Stimulated activated CD8-positive, alpha-beta memory T cell treated with anti-CD3 and anti-CD28 coated beads, Interleukin-7, amount 100 ng/mL, for 1 hour (primary cell): ENCODE measurements at places on chromosomes 12 and 14.

GRCh38 chr12:75479963-75480461, 543 bp upstream of the GLIPR1 start:
- DNase-seq, result no peak

DNA sequence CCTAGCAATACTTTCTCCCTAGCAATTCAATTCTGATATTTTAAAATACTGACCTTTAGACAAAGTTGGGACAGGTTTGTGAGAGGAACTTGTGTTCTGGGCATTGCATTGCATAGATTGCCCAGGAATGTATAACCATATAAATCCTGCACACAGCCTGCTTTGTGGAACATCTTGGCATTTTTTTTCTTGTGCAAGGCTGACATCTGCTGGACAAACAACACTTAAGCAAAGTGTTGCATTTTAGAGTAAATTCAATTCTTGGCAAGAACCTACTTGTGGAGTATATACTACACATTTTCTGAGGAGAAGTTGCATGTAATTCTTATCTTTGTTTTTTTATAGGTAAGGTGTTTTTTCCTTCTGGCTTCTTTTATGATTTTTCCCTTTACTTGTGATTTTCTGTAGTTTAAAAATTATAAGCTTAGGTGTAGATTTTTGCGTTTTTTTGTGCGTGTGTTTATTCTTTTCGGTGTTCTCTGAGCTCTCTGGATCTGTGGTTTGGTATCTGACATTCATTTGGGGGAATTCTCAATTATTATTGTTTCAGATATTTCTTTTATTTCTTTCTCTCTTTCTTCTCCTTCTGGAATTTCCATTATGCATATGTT, 26.4 kb downstream of the TESPA1 start:
- peak; percentile 17 for DNase-seq

DNA sequence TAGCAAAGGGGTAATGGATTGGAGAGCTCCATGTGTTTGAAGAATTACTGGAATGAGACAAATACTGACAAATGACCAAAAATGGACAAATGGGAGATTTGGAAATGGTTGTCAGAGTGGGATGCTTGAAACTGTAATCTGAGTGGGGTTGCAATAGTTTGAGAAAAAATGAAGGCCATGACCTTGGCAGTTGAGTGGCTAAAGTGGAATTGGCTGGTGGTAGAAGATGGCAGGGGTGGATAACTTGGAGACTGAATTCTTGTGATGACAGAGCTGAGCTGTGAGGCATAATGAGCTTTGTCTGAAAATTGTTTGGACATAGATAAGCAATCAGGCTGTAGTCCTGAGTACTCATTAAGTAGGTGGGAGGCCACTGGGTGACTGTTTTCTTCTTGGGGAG, 222.5 kb upstream of the PRICKLE1 start:
- DNase-seq, result no peak

DNA sequence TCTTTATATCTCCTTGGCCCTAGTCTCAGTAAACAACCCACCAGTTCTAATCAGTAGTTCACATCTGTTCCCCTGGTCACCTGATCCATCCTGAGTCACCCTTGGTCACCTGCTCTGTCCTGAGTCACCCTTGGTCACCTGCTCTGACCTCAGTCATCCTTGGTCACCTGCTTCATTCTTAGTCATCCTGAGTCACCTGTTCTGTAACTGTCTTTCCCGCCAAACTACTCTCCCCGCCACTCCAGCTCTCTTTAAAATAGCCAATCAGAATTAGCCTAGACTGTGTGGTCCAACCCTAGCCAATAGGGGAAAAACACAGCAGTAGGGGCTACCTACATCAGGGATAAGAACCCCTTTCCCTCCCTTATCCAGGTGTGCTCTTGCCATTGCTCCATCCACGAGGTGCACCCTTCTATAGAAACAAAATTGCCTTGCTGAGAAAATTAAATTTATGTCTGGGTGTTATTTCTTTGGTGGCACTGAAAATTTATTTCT, 245.4 kb upstream of the DIO3 start:
- DNase-seq, result no peak

DNA sequence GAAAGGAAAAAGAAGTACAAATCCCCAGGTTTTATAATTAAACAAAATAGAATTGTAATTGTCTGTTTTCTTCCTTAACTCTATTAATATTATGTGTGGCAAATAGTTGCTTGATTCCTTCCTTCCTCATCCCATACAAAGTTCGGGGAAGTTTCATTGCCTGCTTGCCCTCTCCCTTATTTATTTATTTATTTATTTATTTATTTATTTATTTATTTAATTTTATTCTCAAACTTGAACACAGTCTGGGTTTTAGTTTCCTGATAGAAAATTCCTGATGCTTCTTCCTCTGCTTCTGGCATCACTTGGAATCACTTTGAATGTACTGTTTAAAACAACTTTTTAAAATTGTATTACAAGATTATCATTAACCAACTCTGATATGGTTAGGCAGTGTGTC, 145.8 kb upstream of the SOX5 start:
- no peak for DNase-seq

DNA sequence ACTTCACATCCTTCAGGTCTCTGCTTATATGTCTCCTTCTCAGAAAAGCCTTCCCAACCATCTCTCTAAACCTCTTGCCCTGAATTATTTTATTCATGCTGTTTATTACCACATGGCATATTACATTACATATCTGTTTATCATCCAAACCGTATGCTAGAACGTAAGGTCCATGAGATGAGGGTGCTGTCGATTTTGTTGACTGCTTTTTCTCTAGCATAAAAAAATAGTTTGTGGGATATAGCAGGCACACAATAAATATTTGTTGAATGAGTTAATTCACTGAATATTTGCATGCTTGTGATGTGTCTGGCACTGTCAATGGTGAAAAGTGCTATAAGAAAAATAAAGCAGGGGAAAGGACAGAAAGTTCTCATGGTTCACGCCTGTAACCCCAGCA, 22.9 kb downstream of the SAMD4A start:
- DNase-seq, result no peak

GRCh38 chr14:73264080-73264884, 27.0 kb downstream of the PAPLN start:
- no peak for DNase-seq

- no peak for DNase-seq
These were observed 19.5 kb upstream of the GAS2L3 start for GRCh38 chr12:100553936-100554335.

- DNase-seq, result no peak
These were observed 115.6 kb downstream of the NEDD1 start for GRCh38 chr12:97022536-97023230.

DNA sequence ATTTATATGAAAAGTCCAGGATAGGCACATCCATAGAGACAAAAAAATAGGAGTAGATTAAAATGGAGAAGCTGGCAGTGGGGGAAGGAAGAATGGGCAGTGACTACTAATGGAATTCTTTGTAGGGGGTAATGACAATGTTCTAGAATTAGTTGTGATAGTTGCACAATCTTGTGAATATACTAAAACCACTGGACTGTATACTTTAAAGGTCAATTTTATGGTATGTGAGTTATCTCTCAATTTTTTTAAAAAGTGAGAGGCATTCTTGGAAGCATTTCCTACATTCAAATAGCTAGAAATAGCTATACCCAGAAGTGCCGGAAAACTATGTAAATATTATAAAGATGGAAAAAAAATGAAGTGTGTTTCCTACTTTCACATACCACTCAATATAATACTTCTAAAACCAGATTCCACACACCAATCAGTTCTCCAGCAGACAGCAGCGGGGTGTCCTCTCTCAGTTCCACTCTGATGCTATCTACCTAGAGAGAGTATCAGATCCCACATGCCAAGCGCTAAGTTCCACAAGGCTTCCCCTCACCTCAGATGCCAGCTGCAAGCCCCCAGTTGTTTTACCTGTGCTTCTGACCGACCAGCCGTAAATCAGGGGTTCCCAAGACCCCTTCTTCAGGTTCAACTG, 41.7 kb upstream of the NID2 start:
- no peak for DNase-seq

DNA sequence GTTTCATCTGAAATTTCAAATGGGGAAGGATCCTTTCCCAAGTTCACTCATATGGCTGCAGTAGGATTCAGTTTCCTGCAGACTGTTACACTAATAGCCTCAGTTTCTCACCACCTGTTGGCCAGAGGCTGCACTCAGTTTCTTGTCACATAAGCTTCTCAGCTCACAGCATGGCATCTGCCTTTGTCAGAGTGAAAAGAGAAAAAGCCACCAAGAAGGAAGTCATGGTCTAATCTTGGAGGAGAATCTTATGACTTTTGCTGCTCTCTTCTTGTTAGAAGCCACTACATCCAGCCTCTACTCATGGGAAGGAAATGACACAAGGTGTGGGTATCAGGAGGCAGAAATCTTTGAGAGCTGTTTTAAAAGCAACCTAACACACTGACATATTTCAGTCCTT, 39.4 kb upstream of the BTG1 start:
- no peak for DNase-seq

DNA sequence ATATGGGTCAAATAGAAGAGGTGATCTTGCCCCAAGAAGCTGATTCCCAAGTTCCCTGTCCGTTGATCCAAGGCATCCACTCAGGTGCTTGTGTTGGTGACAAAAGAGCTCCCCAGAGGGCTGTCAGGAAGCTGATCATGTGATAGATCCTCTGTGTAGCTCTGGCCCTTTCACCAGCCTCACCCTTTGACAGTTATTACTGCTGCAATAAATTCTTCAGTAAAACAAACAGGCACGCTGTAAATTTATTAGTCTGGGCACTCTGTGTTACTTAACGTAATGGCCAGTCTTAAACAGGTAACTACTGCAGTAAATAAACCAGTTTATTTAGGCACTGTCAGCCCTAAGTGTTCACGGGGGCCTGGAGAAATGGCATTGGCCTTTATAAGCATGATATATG, 473.9 kb downstream of the BCL11B start:
- DNase-seq, result no peak

DNA sequence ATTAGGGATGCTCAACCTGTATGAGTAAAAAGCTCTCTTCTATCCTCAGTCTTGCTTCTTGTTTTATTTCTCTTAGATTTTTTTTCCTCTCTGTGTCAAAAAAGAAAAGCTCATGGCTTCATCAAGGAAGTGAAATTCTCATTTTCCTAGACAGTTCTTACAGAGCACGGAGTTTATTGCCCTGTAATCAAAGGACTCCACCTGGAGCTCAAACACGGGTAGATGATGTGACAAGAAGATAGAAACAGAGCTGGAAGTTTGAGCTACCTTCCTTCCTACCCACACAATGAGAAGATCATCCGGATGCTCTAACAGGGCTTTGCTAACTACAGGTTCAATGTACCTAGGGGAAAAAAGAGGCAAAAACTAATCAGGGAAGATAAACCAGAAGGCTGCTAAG, 564.8 kb downstream of the MED13L start:
- no peak for DNase-seq

GRCh38 chr14:60566101-60566500, 57.2 kb downstream of the SIX6 start:
- DNase-seq, result no peak

GRCh38 chr12:72509891-72510290, 237.7 kb downstream of the TRHDE start:
- DNase-seq, result no peak

GRCh38 chr12:39736406-39736805, 116.8 kb upstream of the ABCD2 start:
- no peak for DNase-seq

GRCh38 chr12:69275471-69275891, 36.1 kb downstream of the CPSF6 start:
- no peak for DNase-seq

DNA sequence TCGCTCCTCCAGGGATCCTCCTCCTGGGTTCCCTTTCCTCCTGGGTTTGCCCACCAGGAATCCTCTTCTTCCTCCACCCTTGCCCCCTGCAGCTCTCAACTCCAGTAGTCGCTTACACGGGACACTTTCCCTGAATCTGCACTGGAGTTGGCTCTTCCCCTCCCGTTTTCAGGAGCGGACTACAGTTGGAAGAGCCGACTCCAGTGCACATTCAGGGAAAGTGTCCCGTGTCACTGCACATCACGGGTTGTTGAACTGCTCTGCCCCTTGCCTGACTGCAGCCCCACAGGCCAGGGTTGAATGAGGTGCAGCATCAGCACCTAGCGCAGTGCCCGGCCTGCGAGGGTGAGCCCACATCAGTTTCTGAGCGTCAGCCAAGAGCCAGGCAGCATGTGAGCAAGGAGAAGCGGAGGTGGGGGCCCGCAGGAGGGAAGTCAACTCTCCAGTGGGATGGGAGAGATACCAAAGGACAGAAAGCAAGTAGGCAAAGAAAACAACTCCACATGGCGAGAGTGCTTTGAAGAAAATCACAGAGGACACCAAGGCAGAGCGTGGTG, 13.1 kb downstream of the RAPGEF3 start:
- DNase-seq, result no peak

DNA sequence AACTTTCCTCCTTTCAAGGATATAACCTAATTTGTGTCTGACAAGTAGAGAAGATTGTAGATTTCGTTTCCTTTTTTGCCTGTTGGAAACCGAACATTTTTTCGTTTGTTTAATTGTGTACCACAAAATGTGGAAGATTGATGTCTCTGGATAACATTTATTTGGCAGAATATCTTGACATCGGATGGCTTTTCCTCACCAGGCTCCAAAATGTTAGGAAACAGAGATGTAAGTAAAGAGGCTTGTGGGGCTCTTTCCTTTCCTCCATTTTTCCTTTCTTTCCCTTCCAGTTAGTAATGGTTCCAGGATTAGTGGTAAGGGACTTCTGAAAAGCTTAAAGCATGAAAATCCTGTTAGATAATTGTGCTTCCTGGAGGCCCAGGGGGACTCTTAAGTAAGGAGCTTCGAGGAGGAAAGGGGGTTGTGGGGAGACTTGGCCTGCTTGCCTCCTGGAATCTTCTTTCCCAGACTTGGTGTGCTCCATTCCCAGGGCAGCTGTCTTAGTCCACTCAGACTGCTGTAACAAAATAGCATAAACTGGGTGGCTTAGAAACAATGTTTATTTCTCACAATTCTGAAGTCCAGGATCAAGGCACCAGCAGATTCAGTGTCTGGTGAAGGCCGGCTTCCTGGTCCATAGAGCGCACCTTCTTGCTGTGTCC, 243.1 kb upstream of the PWP1 start:
- no peak for DNase-seq

GRCh38 chr12:4271717-4272423, 1.7 kb upstream of the CCND2 start:
- DNase-seq, result peak; percentile 60

DNA sequence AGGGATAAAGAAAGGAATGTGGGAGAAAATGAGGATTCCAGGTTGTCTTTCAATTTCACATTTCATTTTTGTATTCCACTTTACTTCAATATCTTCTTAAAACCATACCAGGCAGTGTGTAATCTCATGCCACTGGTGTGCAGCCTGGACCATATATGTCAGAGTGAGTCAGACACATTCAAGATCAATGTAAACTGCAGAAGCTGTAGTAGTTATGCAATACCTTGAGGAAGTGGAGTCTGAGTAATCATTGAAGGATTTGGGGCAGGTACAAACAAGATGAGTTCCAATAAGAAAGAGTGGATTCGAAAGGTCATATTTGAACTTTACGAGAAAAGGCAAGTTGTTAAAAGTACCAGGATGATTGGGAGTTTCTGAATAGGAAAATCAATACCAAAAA, 14.1 kb downstream of the PLCZ1 start:
- DNase-seq, result no peak

- DNase-seq, result no peak
These were observed 169.9 kb downstream of the KTN1 start for GRCh38 chr14:55749946-55750345.
